Frontal cortex (tissue), 4 donors: ENCODE measurements at places on chromosomes 6 and 20.

- no peak for DNase-seq
Observed at GRCh38 chr20:21315138-21315537, 12.0 kb downstream of the XRN2 start.

DNA sequence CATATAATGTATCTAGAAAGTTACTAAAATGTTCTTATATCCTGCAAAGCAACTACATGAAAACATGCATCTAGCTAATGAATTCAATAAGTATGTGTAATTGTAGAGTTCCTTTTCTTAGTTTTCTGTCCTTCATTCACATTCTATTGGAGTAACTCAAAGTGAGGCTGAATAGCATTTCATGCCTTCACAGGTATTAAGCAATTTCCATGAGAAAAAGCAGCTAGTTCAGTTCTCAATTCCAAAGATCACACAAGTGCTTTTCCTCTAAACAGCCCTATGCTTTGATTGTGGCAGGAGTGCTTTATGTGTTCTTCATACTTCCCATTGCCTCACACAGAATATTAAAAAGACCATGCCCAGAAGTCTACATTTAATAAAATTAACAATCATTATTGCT lies 274.9 kb downstream of the RFPL4B start:
- no peak for DNase-seq

- DNase-seq: no peak
Observed at GRCh38 chr20:10453241-10453640, 18.1 kb downstream of the SLX4IP start.

GRCh38 chr6:2257363-2257762 lies 12.0 kb upstream of the GMDS start:
- no peak for DNase-seq

DNA sequence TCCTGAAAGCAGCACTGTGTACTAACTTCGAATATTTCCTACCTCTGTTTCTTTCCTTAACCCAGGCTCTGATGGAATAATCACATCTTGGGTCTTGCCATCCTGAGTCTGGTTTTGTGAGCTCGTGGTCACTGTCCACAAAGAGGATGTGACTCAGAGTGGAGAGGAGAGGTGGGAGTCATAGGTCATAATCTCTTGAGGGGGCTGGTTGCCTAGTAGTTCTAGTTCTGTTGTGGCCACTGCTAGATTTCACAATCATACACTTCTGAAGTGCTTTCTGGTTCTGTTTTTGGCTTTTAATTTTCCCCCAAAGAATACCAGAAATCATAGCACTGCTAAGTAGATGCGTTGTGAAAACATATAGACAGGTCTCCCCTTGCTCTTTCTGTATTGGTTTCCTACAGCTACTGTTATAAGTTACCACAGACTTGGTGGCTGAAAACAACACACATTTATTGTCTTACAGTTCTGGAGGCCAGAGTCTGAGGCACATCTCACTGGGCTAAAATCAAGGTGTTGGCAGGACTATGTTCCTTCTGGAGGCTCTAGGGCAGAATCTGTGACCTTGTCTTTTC lies 102.8 kb downstream of the NRSN1 start:
- no peak for DNase-seq

DNA sequence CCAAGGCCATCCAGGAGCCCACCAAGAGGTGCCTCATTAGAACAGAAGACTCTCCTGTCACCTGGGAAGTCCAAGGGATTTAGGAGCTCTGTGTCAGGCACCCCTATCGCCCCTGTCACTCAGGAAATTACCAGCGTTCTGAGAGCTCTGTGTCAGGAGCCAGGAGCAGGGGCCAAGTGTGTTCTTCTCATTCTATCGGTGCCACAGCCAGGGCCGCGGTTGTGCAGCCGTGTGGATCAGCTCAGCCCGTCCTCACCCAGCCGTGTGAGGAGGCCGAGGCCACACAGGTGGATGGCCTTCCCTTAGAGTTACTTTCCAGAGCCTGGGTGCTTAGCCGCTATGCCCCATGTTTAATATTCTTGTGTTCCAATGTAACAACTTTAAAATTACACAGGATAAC lies 9.8 kb downstream of the MTG2 start:
- no peak for DNase-seq

- DNase-seq: no peak
Observed at GRCh38 chr6:113451049-113451448, 406.1 kb upstream of the MARCKS start.

DNA sequence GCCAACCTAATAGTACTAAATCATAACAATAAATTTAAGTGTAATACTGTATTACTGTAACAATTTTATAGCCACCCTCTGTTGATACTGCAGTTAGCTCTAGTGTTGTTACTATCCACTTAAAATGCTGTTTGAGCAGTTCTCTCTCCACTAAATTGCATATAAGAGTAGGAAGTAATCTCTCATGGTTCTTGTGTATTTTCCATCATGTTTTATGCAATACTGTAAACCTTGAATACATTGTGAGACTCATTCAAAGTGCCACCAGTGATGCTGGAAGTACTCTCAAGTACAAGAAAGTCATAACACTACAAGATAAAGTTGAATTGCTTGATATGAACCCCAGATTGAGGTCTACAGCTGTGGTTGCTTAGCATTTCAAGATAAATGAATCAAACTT lies 65.5 kb downstream of the WASF1 start:
- no peak for DNase-seq

DNA sequence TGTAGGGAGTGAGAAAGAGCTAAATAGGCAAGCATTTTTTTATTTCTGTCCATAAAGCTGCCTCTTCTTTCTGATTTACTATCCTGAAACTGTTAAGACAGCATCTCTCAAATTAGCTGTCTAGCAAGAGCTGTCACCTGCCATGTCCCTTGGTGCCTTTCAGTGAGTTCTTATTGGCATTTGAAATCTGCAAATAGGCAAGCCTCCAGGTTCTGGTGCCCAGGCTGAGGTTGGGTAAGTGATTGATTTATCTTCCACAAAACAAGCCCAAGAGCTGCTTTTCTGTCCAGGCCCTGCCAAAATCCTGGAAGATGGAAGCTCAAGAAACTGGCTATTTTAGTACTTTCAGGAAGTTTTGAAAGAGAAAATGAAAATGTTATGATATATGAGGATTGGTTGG lies 22.4 kb downstream of the MANEA start:
- DNase-seq: no peak

DNA sequence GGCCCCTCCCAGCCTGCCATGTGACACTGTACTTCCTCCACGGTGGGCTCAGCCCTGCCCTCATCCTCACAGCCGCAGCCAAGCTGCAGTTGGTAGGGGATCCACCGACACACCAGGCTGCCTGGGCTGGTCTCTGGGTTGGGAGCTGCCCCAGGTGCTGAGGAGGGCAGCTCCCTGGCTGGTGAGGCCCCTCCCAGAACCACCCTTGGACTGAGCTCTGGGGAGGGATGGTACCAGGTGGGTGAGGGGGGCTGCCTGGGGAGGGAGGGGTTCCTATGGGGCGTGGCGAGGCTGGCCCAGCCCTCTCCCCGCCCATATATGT lies 185 bp upstream of the TNFRSF6B start:
- peak; percentile 49 for DNase-seq

DNA sequence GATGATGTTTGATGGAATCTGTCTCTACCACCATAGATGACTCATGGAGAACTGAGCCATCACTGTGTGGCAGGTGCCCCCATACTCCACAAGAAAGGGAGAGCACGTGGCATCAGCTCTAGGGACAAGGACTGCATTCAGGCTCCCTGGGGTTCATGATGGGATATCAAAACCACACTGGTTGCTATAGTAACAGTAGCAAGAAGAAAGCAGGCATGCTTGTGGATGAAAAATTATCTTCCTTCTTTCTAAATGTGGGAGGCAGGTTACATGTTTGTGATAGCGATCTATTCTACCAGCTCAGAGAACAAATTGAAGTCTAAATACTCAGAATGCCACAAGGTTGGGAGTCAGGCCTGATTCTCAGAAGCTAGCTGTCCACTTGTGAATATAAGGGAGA lies 224.2 kb downstream of the ARHGAP18 start:
- no peak for DNase-seq

DNA sequence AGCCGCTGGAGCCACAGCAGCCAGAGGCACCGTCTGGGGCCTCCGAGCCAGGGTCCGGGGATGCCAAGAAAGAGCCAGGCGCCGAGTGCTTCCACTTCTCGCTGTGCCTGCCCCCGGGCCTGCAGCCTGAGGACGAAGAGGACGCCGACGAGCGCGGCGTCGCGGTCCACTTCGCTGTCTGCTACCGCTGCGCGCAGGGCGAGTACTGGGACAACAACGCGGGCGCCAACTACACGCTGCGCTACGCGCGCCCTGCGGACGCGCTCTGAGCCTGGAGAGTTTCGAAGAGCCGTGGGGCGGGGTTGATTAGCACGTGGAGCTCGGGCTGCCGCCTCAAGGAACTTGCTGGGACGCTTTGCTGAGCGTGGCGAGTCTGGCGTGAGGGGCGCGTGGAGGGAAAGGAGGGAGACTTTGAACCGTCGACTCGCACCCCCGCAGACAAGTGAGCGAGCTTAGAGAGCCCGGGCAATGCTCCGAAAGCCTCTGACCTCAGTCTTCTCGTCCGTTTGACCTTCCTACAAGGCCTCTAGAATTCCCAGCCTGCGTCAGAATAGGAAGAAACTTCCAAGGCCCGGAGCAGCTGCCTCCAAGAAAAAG lies 1.3 kb downstream of the PPP1R3G start:
- DNase-seq: no peak

DNA sequence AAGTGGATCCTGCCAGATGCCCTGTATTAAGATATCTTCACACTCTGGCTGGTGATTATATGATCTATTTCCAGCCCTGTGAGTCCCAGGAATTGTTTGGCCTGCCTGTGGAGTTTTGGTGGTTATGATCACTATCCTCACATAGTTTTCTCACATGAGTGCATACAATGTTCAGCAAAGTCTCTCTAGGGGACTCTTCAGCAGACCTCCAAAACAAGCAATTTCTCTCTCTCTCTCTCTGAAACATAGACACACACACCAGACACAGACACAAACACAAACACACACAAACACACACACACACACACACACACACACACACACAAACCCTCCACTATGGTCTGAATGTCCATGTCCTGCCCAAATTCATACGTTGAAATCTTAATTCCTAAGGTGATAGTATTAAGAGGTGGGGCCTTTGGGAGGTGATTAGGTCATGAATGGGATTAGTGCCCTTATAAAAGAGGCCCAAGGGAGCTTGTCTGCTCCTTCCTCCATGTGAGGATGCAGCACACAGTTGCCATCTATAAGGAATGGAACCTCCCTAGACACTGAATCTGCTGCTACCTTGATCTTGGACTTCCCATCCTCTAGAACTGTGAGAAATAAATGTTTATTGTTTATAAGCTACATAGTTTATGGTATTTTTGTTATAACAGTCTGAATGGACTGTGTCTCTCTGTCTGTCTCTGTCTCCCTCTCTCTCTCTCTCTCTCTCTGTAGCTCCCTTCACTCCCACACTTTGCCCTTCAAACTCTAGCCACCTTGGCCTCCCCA lies 22.0 kb upstream of the SYNJ2 start:
- DNase-seq: no peak

GRCh38 chr6:112761740-112762139 lies 414.6 kb downstream of the RFPL4B start:
- DNase-seq: no peak

DNA sequence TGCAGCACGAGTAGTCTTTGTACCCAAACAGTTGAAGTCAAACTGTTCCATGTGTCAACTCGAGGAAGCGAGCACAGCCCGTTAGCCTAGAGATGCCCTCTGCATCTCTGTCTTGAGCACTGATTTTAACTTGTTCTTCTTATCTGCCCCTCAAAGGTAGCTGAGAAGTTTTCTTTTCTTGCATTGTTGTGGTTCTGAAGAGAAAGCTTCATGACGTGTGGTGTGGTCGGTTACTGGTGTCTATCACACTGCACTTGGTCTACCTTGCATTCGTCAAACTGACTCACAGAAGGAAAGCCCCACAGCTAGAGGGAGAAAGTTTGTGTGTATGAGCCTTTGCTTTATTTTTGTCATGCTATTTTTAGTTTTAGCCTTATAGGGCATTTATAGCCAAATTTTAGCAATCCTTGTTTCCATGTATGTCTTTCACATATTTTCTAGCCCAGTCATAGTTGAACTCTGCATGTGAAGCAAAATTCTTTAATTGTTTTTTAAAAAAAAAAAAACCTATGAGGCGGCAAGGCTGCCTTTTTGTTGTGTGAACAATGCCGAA lies 115.1 kb downstream of the JAG1 start:
- DNase-seq: no peak

DNA sequence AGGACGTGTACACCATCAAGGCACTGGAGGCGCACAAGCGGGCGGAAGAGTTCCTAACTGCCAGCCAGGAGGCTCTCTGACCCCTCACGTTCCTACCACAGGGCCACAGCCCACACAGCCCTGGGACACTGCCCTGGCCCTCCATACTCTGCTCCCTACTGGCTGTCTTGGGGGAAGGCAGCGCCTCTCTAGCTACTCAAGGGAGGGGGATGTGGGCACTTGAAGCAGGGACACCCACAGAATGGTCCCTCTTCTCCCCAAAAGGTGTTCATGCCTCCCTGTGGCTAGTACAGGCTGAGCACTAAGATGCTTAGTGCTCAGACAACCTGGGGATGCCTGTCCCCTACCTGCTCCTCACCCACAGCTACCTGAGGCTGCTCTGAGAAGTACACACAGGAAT lies 2.5 kb downstream of the MEA1 start:
- DNase-seq: no peak

DNA sequence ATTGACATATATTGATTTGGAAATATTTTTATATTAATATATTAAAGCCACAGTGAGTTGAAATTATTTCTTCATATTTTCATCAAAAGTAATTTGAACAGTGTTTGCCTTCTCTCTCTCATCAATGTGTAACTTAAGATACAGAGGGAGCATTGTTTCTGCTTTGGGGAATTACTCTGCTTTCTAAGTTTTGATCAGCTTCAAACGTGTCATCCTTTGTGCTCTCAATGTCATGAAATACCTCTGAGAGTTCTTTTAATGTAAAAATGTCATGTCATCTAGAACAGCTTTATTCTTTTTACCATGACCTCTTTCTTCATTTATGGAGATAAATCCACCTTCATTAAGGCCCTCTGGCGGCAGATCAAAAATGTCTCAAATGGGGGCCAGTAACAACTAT lies 259.4 kb upstream of the STXBP5 start:
- no peak for DNase-seq

GRCh38 chr20:11734431-11734830 lies 183.3 kb upstream of the BTBD3 start:
- DNase-seq: no peak

DNA sequence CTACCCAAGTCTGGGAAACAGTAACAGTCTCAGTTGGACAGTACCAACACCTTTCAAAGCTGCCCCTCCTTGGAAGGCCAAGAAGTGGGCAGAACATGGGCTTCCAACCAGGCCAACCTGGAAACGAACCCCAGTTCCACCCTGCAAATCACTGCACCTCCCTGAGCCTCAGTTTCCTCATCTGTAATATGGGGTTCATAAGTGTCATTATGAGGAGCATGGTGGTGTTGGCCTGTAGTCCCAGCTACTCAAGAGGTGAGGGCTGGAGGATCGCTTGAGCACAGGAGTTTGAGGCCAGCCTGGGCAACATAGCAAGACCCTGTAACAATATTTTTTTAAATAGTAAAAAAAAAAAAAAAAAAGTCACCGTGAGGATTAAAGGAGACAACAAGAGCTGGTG lies 34.5 kb downstream of the C20orf203 start:
- no peak for DNase-seq
